ENCODE measurements at places on chromosomes 16 and 17. TPM values are rescaled to one million over a fixed set of nuclear protein-coding genes. Genes with fewer than 3 reads are reported as not detected.

The ZC3H18 gene
- total RNA-seq, result 81.3 TPM

The ADAP2 gene
- 0.58 TPM for total RNA-seq

The CENPN gene
- 87.6 TPM for total RNA-seq

The ICAM2 gene
- total RNA-seq, result 65.4 TPM

The AGRP gene
- total RNA-seq, result not detected

The ZP2 gene
- not detected for total RNA-seq

The ARHGAP44 gene
- total RNA-seq, result 0.16 TPM

The WNT3 gene
- total RNA-seq, result 3.5 TPM

The C17orf113 gene
- 1.1 TPM for total RNA-seq

The CDK3 gene
- 5.0 TPM for total RNA-seq

The HS3ST2 gene
- total RNA-seq, result not detected

The MPHOSPH6 gene
- total RNA-seq, result 37.0 TPM

The PPP1R1B gene
- not detected for total RNA-seq

The CCL14 gene
- not detected for total RNA-seq

The MFAP4 gene
- total RNA-seq, result 0.24 TPM

The AXIN2 gene
- total RNA-seq, result 2.4 TPM

The ADAT1 gene
- total RNA-seq, result 30.9 TPM

The CDR2L gene
- total RNA-seq, result 16.0 TPM

The PRSS36 gene
- 1.1 TPM for total RNA-seq

The RAD51C gene
- total RNA-seq, result 96.9 TPM

The TSR1 gene
- 59.3 TPM for total RNA-seq

The DHRS7C gene
- total RNA-seq, result not detected

The TM4SF5 gene
- not detected for total RNA-seq

The TRIM47 gene
- 5.8 TPM for total RNA-seq

The SULT1A2 gene
- 1.2 TPM for total RNA-seq

The SLC22A31 gene
- total RNA-seq, result 1.1 TPM

The CAPNS2 gene
- total RNA-seq, result 0.38 TPM

The KRTAP4-4 gene
- not detected for total RNA-seq

The GP1BA gene
- total RNA-seq, result not detected

The KRT25 gene
- total RNA-seq, result not detected

The PPL gene
- 0.07 TPM for total RNA-seq

The TEDC2 gene
- total RNA-seq, result 43.0 TPM

The SYT17 gene
- total RNA-seq, result not detected

The BICDL2 gene
- 0.09 TPM for total RNA-seq

The CPNE7 gene
- 73.4 TPM for total RNA-seq

The CRHR1 gene
- not detected for total RNA-seq

The ATP2A1 gene
- total RNA-seq, result 2.6 TPM

The MYO15A gene
- total RNA-seq, result 0.18 TPM

The KCNJ16 gene
- total RNA-seq, result not detected

The FUS gene
- total RNA-seq, result 492 TPM

The MYH8 gene
- total RNA-seq, result not detected

The G6PC1 gene
- total RNA-seq, result not detected

Measured in K562 (cell line).